ENCODE measurements at places on chromosomes 7 and 10.

DNA sequence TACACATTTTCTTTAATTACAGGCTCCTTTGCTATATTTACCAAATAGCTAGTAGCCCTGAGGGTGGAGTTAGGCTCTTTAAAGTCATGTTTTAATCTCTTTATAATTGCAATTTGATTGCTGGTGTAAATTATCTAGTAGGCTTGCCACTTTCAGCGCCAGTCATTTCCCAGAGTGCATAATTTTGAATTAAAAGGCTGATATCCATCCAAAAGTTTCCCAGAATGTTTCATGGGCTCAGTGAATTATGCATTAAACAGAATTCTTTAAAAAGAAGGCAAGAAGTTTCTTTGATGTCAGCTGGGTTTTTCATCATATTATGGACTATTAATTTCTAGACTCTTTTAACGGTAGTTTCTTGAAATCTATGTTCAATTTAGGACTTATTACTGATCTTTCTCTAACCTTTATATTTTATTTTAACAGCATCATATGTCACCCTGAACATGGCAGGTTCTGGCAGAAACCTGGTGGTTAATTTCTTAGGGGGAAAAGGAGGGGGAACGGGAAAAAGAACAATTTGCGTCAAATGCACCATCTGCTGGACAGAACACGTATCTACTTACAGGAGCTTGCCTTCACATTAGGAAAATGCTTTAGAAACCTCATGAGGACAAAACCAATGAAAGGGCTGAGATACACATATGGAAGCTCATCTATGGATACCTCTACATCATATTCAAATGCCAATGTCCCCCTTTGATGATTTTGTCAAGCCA is 171.1 kb downstream of the GRM3 start:
- DNase-seq = no peak

DNA sequence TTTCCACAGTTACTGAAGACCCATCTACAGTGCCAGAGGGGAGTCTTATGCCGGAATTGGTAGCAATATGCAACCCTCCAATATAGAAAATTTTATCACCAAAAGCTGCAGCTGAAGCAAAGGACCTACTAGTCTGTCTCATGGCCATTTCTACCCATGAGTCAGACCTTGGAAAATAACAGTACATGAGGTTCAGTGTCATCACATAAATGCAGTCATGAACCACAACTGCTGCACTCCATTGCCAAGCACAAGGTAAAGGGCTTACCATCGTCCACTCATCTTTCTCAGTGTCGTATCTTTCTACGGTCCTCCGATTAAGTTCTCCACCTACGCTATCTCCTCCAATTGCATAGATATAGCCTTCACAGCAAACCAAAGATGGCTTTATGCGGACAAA is 21.8 kb downstream of the KBTBD2 start:
- no peak for DNase-seq

DNA sequence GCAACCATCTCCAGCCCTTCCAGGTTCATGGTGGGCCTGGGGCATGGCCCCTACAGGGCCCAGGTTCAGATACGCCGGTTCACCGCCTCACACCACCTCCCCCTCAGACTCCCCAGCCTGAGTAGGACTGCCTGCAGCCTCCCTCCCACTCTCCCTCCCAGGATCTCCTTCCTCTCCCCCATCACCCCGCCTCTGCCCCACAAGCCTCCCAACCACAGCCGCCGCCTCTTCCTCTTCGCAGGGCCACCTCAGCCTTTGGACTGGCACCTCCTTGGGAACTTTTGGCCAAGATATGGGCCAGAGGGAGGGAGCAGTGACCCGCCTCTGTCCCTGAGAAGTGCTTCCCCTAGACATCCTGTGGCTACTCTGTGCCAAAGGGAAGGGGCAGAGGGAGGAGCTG is 9.3 kb downstream of the KCNIP2 start:
- DNase-seq = no peak

- no peak for DNase-seq
These were observed 8.9 kb upstream of the SIRT1 start for GRCh38 chr10:67875340-67876238.

- DNase-seq = no peak
These were observed 46.0 kb downstream of the MINPP1 start for GRCh38 chr10:87550741-87551140.

- no peak for DNase-seq
These were observed 55.7 kb upstream of the MGMT start for GRCh38 chr10:129411393-129411705.

GRCh38 chr10:118300320-118300719 is 41.8 kb downstream of the FAM204A start:
- no peak for DNase-seq

DNA sequence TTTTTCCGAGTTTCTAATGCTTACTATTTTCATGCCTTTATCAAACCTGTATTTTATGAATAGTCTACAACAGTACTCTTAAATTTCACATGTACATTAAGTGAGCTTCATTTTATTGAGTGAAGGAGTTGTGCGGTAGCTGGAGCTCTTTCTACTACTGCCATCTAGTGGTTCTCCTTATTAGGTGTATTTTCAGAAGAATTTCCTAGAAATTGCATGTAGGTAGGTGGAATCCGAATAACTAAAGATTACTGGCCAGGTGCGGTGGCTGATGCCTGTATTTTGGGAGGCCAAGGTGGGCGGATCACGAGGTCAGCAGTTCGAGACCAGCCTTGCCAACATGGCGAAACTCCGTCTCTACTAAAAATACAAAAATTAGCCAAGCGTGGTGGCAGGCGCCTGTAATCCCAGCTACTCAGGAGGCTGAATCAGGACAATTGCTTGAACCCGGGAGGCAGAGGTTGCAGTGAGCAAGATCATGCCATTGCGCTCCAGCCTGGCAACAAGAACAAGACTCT is 38.3 kb downstream of the LRRC72 start:
- no peak for DNase-seq

- DNase-seq = no peak
These were observed 219.2 kb downstream of the CCSER2 start for GRCh38 chr10:84547616-84548015.

GRCh38 chr7:7159063-7159658 is 23.2 kb upstream of the C1GALT1 start:
- no peak for DNase-seq

DNA sequence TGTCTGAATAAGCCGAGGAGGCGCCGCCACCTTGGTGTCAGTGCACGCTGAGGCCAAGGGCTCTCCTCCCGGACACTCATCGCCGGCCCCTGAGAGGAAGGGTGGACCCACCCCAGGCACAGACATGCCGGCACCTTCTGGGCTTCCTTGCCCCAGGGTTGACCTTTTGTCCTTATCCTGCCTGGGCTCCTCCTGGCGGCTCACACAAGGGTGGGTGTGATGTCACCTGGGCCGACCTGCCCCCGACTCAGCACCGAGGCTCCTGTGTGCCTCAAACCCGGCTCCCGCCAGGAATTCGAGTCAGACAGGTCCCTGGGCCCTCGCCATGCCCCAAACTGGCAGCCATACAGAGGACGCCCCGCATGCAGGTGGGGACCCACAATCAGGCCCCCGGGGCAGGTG is 17.7 kb upstream of the CFAP46 start:
- DNase-seq = no peak
